GM23338 (cell line): ENCODE measurements at places on chromosomes 13 and 19.

- DNase-seq: peak; percentile 24
These were observed 38.7 kb upstream of the C1QTNF9 start for GRCh38 chr13:24270639-24271141.

- DNase-seq: no peak
These were observed 77.0 kb downstream of the SOX1 start for GRCh38 chr13:112143753-112144615.

DNA sequence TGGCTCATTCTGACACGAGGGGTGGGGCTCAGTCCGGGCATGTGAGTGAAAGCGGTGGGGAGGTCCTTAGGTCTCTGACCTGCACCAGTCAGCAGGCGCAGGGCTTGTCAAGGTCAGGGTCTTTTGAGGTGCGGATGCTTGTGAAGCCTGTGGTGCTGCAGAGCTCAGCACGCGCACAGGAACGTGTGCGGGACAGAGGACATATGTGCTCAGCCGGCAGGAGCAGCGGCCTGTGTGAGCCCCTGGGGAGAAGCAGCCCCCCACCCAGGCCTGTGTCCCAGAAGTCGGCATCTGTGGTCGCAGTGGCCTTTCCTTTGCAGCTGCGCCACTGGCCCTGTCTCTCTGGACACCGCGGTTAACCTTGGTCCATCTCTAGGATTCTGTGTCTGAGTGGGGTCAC lies 30.9 kb downstream of the ATP4B start:
- no peak for DNase-seq

DNA sequence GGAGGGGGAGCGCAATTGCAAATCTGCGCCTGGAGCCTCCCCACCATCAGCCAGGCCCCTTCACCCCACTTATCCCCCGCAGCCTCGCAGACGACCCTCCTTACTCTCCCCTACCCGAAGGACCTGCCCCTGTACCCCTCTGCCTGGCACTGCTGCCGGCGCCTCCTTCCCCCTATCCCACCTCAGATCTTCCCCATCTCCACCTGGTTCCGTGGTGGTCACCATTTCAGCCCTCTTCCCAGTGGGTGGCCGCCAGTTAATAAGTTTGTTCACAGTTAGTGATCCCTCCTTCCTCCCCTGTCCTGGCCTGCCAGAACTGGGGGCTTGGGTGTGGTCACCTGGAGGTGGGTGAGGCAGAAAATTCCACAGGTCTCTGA lies 397 bp downstream of the SLC44A2 start:
- DNase-seq: peak; percentile 30

- no peak for DNase-seq
These were observed 10.3 kb downstream of the HPN start for GRCh38 chr19:35051796-35052195.

- DNase-seq: no peak
These were observed 190.0 kb downstream of the HS6ST3 start for GRCh38 chr13:96279904-96280303.

GRCh38 chr19:17868669-17869068 lies 3.1 kb upstream of the SLC5A5 start:
- no peak for DNase-seq

DNA sequence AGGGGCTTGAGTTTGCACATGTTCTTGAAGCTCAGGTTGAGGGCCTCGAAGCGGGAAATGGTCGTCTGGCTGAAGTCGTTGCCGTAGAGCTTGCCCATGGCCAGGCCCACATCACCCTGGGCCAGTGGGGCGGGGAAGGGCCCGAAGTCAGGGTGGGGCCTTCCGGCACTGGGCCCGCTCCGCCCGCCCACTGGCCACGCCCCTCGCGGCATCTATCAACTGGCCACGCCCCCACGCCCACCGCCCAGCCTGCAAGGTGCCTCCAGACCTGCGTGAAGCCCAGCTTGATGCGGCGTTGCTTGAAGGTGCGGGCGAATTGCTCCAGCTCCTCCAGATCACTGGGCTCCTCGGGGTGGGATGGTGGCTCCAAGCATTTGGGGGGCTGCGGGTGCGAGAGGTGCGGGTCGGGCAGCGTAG lies 19.9 kb downstream of the ZNF574 start:
- DNase-seq: peak; percentile 95
